ENCODE measurements at places on chromosomes 7 and 10.

GRCh38 chr7:113891031-113891350, 27.8 kb downstream of the PPP1R3A start:
- DNase-seq: no peak

DNA sequence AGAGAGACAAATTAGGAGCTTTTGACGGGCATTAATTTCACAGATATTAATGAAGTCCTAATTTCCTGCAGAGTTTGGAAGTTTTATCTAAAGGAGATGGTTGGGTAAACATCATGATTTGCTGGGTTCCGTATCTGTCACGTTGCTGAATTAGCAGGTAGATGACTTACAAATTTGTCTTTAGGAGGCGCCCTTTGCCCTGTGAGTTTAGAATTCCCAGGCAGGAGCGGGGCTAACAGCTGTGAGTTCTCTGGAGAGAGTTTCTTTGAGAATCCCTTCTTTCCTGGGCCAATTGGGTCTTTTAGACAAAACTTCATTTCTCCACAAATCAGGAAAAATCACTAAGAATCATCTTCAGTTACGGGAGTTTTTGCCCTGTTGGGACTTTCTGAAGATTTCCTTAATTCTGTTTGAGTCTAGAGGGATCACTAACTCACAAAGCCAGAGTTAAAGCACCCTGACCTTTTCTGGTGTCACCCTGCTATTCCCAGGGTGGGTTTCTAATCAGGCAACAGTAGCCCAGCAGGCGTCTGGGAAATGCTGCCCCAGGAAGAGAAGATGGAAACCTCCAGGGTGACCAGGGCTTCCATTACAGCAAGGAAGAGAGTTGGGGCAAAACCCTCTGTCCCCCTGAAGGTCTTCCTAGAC, 63.7 kb downstream of the PRKCQ start:
- no peak for DNase-seq

DNA sequence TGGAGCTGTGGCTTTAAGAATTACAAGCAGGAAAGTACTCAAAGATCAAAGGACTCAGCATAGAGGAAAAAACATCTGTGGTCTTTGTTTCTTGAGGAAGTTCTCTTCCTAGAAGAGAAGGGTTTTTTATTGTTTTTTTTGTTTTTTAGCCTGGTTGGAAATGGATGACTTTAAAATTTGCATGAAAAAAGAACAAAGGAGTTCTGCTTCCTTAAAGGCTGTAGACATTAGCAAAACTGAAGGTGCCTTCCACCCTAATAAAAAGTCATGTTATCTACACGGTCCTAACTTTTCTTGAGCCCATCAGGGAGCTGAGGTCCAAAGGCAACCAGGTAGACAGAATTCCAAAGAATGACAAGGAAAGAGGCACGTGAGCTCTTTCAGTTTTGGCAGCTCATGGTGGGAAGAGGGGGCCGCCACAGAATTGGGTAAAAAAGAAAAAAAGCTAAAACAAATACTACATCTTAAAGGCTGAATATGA, 356.6 kb downstream of the SH2D4B start:
- no peak for DNase-seq

- no peak for DNase-seq
These were observed 133.5 kb downstream of the GALNT11 start for GRCh38 chr7:152158801-152159587.

- no peak for DNase-seq
These were observed 41.4 kb upstream of the CD36 start for GRCh38 chr7:80596933-80597517.

DNA sequence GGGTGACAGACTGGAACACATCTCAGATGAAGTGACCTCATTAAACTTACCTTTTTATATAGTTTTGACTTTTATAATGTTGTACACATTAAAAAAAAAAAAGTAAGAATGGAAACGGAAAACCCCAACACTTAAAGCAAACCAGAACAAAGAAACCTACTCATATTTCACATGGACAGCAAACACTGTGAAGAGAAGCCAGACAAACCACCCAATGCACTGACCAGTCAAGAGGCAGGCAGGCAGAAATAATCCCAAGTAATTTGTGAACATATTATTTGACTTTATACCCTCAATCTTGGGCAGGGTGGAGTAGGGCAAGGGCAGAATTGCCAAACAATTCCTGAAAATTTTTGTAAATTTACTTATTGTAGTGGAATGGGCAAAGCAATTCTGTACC, 39.8 kb downstream of the WAPL start:
- no peak for DNase-seq

DNA sequence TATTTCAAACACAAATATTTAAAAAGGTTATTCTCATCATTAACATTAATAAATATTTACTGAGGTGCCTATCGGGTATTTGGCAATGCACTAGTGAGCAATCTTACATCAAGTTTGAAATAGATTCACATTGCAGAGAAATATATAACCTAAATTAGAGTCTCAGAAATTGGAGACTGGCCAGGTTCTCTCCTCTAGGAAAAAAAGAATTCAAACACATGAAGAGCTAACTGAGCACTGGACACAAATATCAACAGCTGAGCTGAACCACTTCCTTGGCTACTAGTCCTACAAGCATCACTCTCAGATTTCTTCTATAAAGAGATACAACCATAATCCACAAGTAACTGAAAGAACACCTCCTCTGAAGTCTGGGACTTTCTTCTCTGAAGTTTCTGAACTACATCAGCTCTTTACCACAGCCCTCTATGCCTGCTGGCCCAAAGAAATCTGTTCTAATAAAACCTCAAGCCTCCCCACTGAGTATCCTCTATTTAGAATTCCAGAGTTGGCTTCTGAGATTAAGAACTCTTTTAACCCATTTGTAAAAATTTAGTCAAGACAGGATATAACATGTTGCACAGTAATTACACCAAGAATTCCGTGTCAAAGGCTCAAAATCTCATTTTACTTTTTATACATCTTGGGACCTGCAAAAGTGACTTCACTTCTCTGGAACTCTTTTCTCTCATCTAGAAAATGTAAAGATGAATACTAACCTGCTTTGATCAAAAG, 45.2 kb downstream of the MTERF1 start:
- DNase-seq: no peak

- DNase-seq: no peak
These were observed 282.9 kb downstream of the ADARB2 start for GRCh38 chr10:1454428-1454827.

DNA sequence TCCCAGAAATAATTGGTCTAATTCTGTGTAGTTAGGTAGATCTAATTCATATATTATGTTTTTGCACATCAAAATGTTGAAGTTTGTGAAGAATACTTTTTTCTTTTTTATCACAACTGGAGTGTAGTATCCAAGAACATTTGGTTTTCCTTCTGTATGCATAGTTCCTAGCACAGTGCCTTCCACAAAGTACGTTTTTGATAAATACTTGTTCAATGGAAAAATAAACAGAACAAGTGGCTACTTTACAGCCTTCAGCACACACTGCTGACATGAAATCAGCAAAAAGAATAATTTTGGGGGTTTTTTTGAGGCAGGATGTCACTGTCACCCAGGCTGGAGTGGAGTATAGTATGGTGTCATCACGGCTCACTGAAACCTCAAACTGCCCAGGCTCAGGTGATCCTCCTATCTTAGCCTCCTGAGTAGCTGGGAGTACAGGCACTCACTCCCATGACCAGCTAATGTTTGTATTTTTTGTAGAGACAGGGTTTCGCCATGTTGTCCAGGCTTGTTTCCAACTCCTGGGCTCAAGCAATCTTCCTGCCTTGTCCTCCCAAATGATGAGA, 27.9 kb downstream of the TARP start:
- no peak for DNase-seq

DNA sequence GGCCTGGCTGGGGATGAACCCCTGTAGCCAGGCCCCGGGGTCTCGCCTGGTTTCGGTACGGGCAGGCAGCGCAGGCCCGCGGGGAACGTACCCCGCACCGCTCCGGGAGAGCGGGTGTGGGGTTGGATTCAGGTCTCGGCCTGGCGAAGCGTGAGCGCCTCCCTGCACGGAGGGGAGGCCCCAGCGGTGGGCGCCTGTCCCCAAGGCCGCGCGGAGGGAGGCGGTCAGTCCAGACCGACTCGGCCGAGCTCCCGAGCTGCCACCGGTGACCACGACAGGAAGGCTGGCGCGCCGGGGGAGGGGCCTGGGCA, 378 bp upstream of the INPP5F start:
- no peak for DNase-seq

DNA sequence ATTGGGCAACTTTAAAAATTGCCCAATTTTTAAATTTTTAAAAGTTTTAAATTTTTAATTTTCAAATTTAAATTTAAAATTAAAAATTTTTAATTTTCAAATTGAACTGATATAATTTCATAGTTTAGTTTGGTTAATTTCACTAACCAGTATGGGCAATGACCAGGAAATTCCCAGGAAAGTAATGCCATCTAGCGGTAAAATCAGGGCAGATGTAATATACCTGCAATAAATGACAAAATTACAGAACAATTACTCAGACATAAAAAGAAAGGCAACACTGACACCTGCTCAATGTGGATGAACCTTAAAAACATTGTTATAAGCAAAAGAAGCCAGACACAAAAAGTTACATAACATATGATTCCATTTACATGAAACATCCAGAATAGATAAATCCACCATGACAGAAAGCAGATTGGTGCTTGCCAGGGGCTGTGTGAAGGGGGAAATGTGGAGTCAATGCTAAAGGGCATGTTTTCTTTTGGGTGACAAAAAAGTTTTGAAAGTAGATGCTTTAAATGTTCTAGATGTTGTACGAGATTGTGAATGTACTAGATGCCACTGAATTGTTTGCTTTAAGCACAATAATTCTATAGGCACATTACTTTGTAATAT, 28.6 kb upstream of the SLC16A12 start:
- DNase-seq: peak; percentile 64

GRCh38 chr10:45008524-45009161, 7.9 kb downstream of the ZNF22 start:
- DNase-seq: peak; percentile 87

DNA sequence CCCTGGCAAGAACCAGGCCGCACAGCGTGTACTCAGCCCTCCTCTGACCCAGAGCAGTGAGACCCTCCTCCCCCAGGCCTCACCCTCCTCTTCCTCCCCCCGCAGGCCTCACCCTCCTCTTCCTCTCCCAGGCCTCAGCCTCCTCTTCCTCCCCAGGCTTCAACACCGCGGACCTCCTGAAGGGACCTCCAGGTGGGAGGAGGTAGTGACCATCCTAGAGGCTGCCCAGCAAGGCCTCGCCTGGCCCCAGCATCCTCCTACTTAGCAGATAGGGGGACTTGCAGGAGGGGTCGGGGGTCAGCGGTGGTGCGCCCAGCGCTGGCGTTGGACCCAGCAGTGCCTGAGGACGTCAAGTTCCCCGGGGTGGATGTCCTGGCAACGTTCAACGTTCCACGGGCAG, 270.8 kb downstream of the ELFN1 start:
- no peak for DNase-seq

GRCh38 chr10:68897336-68897741, 3.8 kb upstream of the DDX50 start:
- DNase-seq: peak; percentile 69

GRCh38 chr7:31950091-31950755, 120.0 kb downstream of the PDE1C start:
- peak; percentile 22 for DNase-seq

- DNase-seq: no peak
These were observed 632.5 kb downstream of the AUTS2 start for GRCh38 chr7:70230761-70231160.

DNA sequence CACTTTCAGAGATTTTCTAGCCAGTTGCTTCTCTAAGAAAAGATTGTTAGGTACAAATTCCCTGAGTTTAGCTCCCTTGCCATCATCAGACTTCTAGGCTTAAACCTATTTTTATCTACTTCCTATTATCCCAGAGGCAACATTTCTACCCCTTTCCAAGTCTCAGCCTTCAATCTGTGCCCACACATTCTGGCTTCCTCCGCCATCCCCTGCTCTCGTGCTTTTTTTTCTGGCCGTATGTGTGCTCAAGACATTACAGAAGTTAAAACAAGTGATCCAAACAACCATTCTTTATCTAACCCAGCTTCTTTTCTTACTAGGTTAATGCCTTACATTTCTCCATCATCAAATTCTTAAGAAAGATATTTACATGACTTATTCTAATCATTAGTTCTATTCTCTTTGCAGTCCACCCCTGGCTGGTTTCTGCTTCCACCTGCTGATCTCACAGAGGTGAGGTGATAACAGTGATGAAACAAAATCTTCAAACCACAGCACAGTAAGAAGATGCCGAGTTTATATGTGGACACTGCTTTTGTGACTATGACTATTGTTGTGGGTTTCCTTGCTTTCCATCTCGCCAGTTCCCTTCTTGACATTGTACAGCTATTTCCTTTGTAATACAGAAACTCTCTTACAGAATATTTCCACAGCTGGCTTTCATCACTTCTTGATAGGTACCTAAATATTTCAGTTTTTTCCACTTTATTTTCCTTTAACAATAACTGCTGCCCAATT, 18.3 kb upstream of the CDK6 start:
- no peak for DNase-seq

- DNase-seq: peak; percentile 29
These were observed 687.3 kb downstream of the KCNMA1 start for GRCh38 chr10:76950354-76950753.

DNA sequence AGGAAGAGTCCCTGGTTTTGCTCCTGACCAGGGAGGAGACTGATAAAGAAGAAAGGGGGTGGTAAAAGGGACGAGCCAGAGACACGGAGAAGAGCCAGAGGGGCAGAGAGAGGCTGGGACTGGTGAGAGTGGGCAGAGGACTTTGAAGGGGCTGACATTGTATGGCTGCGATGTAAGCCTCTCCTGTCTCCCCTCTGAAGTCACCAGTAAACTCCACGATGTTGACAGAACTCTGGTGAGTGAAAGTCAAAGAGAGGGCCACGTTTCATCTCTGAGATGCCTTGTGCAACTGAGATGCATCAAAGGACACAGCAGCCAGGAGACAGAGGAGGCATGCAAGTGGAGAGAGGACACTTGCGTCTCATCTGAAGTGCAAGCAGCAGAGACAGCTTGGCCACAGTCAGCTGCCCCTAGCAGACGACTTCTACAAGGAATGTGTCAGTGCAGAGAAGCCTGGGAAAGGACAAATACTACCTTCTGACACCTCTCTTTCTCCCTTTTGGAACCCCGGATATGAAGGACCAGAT, 54.3 kb downstream of the SMKR1 start:
- no peak for DNase-seq

- no peak for DNase-seq
These were observed 93.3 kb downstream of the EMX2 start for GRCh38 chr10:117635826-117636225.

DNA sequence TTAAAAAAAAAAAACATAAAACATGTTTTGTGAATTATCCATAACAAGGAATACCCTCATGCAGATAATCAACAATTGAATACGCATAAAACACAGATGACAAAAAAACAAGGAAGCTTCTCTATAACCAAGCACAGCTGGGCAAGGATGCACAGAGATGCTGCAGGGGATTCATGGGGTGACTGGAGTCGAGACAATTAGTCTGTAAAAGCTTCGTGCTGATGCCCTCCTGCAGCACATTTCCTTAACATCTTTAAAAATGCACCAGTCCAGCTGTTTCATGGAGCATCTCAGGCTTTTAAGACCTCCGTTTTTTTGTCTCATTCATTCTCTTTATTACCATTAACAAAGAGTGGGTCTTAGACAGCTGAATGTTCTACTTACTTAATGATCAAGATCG, 794.0 kb upstream of the C7orf33 start:
- no peak for DNase-seq

Measured in kidney tubule cell (primary cell).